NCI-H2171 treated with DMSO at 0.1 percent for 48 hours (cell line): ENCODE measurements at places on chromosomes 7 and 10.

- DNase-seq: no peak
These were observed 571.0 kb downstream of the SH2D4B start for GRCh38 chr10:81108516-81109199.

GRCh38 chr10:78433766-78434535 is 400.3 kb downstream of the RPS24 start:
- DNase-seq: peak; percentile 43

- no peak for DNase-seq
These were observed 7.2 kb upstream of the GRID1 start for GRCh38 chr10:86373828-86374227.

GRCh38 chr10:122642726-122643605 is 56.7 kb downstream of the C10orf120 start:
- DNase-seq: no peak

DNA sequence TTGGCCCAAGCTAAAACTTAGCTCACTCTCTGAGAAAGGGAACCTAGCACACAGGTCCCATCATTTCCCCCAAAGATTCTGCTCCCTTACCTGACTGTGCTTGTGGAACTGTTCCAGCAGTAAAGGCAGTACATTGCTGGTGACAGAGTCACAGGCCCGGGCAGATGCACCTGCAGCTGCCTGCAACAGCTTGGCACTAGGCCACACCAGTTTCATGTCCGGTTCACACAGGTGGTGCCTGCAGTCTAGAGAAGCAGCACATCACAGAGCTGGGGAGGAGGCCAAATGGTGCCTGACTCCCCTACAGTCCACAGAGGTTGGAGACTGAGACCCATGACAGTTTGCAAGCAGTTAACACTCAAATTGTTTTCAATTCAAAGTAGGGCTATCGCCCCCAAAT is 22.2 kb downstream of the ZDHHC16 start:
- DNase-seq: peak; percentile 27

DNA sequence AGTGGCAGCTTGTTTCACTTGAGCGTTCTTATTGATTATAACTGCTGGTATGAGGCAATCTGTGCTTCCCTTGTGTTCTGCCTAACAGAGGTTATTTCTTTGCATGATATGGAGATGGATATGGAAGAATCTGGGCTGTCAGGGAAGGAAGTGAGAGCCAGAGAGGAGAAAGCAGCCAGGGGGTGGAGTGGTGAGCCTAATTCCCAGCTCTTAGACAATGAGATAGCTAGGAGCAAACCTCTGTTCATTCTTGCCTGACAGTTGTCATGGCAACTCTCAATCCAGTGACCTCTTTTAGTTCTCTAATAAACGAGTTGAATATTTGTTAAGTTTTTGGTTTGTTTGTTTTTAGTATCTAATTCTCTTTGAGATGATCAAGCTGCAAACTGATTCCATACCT is 214.3 kb downstream of the NRG3 start:
- DNase-seq: peak; percentile 7

GRCh38 chr7:143085109-143085508 is 33.0 kb downstream of the OR6V1 start:
- no peak for DNase-seq

GRCh38 chr7:44278451-44279161 is 46.8 kb downstream of the CAMK2B start:
- DNase-seq: no peak
